Endodermal cell (in vitro differentiated cells): ENCODE measurements at places on chromosomes 3 and 15. TPM values are rescaled to one million over a fixed set of nuclear protein-coding genes. Genes with fewer than 3 reads are reported as not detected.
A peak's percentile ranks its signal among the peaks of the same experiment; 100 is the strongest.

Gene TMEM115
- 30.0 and 32.2 TPM in 2 replicates for total RNA-seq

Gene TRH
- 0.29 and 0.32 TPM in 2 replicates for total RNA-seq

Gene SLC24A5
- not detected in 2 replicates for total RNA-seq

Gene ADIPOQ
- total RNA-seq: not detected in 3 replicates

Gene RPN1
- total RNA-seq: 209 and 210 TPM in 2 replicates

Gene IGSF10
- 0.23 and 0.44 TPM in 2 replicates for total RNA-seq

Gene CCR1
- 0.11 TPM in 1 of 3 replicates, not detected in the others for total RNA-seq

Gene UNC13C
- total RNA-seq: 19.9 to 32.2 TPM (median 20.3 TPM) in 3 replicates

Gene CPN2
- total RNA-seq: 0.22 and 0.29 TPM in 2 replicates

Gene MINAR1
- total RNA-seq: 0.42 to 1.2 TPM (median 1.2 TPM) in 3 replicates

Gene TMC3
- not detected in 3 replicates for total RNA-seq

Gene VPS18
- 8.2 to 27.0 TPM (median 26.6 TPM) in 3 replicates for total RNA-seq

Gene CPB1
- 0.96 TPM in 1 of 3 replicates, not detected in the others for total RNA-seq

GRCh38 chr3:133503409-133503808, 70.1 kb upstream of the CDV3 start:
- DNase-seq: no peak

DNA sequence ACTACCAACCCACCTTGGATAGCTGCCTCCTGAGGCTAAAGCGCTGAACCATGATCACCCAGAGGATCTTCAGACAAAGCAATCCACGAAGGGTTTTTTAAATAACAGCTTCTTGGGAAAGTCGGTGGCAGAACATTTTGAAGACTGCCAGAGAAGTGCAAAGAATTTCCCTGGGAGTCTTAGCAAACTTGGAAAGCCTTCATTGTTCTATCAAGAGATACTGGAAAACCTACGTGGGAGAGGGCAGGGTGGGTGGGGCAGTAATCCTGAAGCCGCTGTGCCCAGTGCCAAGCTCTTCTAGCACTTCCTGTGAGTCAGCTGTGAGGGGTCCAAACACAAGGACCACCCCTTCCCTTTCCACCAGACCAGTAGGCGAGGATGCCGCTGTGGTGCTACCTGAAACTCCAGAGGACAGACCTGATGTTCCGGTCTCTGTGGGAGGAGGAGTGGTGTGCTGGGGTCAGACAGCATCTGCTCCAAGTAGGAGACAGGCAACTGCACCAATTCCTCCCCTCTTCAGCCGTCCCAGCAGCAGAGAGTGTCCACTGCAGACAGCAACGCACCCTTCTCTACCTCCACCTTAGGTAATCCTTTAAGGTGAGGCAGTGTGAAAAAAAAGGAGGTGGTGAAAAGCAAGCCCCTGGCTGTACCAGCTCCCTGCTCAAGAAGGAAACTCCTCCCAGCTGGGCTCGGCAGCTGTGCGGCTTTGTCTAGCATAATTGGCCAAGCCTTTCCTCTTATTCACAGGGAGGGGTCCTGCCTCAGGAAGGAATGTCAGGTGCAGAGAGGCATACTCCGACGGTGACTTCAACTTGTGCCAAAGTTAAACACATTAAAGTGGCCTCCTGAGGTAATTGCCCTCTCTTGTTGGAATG, 99.0 kb downstream of the TMCC1 start:
- DNase-seq: peak; percentile 92

- peak; percentile 62 for DNase-seq
These were observed 1.0 kb downstream of the PDE12 start for GRCh38 chr3:57557085-57557537.

GRCh38 chr3:104005815-104006214, 1360.9 kb upstream of the ALCAM start:
- no peak for DNase-seq

- DNase-seq: peak; percentile 38
These were observed 44.9 kb upstream of the KLHL25 start for GRCh38 chr15:85839643-85840042.

GRCh38 chr15:51229907-51230330, 108.5 kb downstream of the CYP19A1 start:
- DNase-seq: peak; percentile 63

GRCh38 chr3:148955544-148956346, 35.6 kb upstream of the GYG1 start:
- DNase-seq: peak; percentile 75

DNA sequence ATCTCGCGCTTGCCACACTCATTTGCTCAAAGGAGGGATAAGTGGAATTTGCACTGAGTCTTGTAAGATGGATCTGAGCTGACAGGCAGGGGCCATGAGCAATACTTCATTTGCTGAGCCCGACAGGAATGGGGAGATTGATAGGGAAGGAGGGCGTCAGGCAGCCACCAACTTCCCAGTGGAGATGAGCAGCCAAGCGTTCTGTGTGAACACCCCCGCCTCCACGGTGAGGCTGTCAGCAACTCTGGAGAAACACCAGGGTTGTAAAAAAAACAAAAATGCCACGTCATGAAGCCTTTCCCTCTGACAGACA, 36.8 kb downstream of the TLE3 start:
- DNase-seq: no peak

DNA sequence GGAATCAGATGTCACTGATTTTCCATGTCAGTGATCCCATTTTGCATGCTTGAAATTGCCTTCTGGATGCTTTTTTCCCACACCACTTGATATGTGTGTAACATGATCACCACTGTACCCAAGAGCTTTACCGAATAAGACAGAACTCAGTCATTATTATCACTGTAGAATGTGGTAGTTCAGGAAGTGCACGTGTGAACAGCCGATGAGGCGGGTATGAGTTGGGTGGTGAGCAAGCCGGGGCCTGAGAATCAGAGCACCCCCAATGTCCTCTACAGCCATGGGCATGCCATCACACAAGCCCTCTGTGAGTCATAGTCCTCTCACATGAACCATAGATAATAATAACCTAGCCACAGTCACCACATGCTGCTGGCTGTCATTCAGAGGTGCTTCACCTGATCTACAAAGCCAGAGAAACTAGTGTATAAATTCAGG, 470.8 kb downstream of the SOX2 start:
- no peak for DNase-seq

DNA sequence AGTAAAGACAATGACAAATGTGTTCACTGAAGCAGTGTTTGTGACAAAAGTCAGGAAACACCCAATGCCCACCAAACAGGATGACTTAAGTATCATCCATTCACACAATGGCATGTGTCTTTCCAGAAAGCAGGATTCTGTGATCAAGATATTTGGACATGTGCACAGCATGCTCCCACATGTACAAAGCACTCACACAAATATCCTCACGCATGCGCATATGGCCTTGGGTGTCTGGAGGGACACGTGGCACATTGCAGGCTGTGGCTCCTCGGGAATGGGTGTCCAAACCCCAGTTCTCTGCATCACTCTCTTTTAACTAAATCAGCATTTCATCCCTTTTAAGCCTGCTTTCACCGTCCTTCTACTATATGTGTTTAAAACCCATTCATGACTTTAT, 130.5 kb downstream of the KLF13 start:
- peak; percentile 17 for DNase-seq

DNA sequence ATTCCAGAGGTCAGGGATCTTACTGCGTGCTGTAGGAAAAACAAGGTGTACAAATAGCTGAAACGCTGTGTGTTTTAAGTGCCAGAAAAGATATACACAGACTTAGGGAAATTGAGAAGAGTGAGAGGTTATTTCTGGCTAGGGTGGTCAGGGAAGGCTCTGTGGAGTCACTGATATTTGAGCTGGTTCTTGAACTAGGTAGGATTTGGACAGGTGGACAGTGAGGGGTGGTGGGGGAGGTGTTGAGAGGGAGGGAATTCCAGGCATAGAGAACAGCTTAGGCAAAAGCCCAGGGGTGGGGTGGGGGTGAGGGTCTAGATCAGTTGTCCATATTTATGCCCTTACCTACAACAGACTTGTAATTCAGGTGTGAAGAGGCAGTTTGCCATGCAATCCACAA, 7.0 kb downstream of the SEMA6D start:
- DNase-seq: no peak

- no peak for DNase-seq
These were observed 309.4 kb upstream of the SOX2 start for GRCh38 chr3:181402347-181402746.

GRCh38 chr15:25554640-25555039, 115.8 kb upstream of the UBE3A start:
- peak; percentile 15 for DNase-seq

DNA sequence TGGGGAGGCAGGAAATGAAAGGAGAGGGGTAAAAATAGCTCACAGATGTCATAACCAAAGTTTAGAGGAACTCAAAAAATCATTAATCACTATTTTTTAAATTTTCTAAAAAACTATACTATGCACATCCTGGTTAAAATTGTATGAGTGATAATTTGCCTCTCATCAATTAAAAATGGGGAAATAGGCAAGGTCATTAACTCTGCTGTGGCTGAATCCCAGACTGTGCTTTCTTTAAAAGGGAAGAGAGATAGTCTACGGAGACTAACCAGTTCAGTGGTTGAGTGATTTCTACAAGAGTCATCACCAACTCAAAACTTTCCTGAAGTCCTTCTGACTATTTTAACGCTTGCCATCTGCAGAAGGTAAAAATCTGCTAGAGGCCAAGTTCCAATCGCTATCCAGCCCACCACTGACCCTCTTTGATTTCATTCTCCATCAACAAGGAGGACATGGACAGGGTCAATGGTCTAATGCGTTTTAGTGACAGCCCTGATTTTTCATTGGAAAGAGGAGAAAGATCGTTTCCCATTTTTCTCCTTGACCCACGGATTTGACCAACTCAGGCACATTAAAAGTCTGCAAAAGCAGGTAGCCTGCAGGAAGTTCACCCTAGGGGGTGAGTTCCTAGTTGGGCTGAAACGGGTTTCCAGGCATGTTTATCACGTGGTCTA, 850 bp downstream of the SUCLG2 start:
- no peak for DNase-seq

- peak; percentile 65 for DNase-seq
These were observed 16.9 kb downstream of the SLC24A1 start for GRCh38 chr15:65638681-65639089.

GRCh38 chr3:21779909-21780308, 28.9 kb upstream of the ZNF385D start:
- DNase-seq: no peak

DNA sequence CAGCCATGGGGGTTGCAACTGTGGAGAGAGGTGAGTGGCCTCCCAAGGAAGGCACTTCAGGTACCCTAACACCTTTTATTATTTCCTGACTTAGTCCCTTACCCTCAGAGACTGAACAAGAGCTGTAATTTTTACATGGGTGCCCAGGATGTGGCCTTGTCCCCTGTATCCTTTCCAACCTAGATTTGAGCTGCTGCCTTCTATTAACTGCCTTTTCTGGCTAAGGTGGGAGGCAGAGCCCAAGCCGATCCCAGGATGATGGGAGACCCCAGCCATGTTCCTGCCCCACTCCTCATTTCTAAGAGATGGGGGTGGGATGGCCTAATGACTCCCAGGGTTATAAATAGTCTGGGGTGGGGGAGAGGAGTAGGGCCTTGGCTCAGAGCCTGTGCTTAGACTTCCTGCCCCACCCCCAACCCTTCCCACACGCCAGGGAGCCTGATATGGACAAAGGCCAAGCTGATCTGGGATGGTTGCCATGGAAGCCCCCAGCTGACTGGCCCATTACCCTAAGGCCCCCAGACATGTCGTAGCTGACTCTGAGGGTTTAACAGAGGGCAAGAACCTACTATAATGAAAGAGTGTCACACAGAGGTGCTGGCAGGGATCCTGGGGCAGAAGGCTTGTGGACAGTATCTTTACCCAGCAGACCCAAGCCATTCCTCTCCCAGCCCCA, 1.9 kb downstream of the KLHDC8B start:
- DNase-seq: peak; percentile 81

- DNase-seq: no peak
These were observed 101.5 kb downstream of the SHQ1 start for GRCh38 chr3:72746430-72747411.

DNA sequence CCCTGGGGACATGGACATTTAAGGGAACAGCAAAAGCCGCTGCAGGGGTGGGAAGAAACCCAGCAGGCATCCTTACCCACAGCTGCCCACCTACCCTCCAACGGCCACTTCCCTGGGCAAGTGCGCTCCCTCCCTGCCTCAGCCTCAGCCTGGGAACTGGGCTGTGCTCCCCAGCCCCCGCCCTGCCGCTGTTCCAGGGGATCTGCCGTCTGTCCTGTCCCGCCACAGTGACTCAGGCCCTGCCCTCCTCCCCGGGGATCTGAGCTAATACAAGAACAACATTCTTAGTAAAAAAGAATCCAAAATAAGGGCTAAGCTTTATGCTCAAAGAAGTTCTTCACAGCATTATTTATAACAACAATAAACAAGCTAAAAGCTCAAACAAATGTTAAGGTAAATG, 7.4 kb upstream of the IQSEC1 start:
- no peak for DNase-seq

- DNase-seq: no peak
These were observed 71.6 kb downstream of the FLNB start for GRCh38 chr3:58079773-58080172.

- no peak for DNase-seq
These were observed at the start of gene SH2D7 for GRCh38 chr15:78092261-78093041. Gene SH2D7 (plus strand): TSS chr15:78092561. CDS start chr15:78092585, 24 bp downstream.

- peak; percentile 86 for DNase-seq
These were observed 1.2 kb upstream of the LRRC34 start for GRCh38 chr3:169813757-169814517.

DNA sequence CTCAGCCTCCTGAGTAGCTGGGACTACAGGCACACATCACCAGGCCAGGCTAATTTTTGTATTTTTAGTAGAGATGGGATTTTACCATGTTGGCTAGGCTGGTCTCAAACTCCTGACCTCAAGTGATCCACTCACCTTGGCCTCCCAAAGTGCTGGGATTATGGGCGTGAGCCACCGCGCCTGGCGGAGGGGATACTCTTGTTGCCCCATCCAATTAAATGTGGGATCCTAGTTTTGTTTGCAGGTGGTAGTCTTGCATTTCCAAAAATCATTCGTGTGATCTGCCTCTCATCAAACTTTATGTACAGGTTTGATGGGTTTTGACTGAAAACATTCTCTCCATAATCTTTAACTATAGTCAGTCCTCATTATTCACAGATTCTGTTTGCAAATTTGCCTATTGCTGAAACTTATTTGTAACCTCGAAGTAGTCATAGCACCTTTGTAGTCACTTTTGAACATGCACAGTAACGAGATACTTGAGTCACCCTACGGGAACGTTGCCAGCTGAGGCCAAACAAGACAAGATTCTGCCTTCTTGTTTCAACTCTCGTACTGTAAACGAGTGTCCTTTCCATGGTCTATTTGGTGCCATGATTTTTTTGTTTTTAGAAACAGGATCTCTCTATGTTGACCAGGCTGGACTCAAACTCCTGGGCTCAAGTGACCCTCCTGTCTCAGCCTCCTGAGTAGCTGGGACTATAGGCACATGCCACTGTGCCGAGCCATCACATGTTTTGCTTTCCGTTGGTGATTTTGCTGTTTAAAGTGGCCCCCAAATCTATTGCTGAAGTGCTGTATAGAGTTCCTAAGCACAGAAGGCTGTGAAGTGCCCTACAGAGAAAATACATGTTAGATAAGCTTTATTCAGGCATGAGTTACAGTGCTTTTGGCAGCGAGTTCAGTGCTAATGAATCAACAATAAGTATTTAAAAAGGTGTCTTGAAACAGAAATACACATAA, 8.1 kb upstream of the MAPK6 start:
- no peak for DNase-seq
